ENCODE measurements at places on chromosomes 5 and 9.

- DNase-seq: no peak
Observed at GRCh38 chr5:6439588-6440550, 8.8 kb upstream of the UBE2QL1 start.

DNA sequence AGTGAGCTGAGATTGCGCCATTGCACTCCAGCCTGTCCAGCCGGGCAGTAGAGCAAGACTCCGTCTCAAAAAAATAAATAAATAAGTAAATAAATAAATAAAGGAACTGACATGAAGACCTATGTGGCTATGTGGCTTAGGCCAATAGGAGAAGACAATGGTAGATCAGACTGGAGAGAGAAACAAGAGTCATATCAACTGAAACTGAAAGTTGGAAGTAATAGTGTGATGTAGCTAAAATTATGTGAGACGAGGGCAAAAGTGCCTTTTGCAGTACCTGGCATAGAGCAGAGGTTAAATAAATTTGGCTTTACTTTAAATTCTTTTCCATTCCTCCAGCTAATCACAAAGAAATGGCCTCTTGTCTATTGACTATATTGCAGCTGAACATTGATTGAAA, 7.3 kb downstream of the FBP2 start:
- no peak for DNase-seq

- DNase-seq: no peak
Observed at GRCh38 chr5:143231973-143232812, 171.3 kb downstream of the NR3C1 start.

GRCh38 chr5:161400583-161400982, 145.9 kb downstream of the GABRB2 start:
- no peak for DNase-seq

GRCh38 chr5:180785794-180786221, 16.8 kb downstream of the MGAT1 start:
- no peak for DNase-seq

GRCh38 chr5:134603059-134603458, 29.6 kb downstream of the SAR1B start:
- DNase-seq: no peak

DNA sequence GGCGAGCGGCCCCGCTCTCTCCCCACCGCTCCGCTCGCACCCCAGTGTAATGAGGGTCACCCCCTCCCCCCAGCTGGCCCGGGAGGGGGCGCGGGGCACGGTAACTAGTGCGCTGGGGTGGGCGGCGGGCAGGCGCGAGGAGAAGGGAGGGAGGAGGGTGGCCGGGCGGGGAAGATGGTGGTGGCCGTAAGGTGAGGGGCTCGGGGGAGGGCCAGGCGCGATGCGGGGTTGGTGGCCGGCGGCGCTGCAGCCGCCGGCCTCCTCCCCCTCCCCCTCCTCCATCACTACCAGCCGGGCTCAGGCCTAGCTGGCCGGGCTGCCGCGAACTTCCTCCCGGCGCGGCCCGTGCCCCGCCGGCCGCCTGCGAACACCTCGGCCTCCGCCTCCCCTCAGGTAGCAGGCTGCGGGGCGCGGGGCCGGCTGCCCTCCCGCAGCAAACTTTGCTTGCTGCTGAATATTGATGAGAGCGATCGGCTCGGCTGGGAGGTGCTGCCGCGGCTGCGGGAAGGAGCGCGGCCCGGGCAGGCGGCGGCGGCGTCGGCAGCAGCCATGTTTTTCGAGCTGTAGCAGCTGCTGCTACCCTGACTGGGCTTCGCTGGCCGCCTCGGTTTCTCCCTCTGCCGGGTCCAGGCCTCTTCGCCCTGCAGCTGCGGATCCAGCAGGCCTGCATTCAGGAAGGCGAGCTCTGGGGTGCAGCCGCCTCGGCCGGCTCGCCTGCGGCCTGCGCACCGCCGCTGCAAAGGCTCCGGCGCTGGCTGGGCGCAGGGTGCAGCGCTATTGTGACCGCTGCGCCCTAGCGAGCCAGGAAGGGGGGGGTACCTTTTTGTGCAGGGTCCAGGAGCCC, 502 bp downstream of the NSD1 start:
- peak; percentile 39 for DNase-seq

GRCh38 chr5:61435368-61435767, 103.3 kb downstream of the ZSWIM6 start:
- no peak for DNase-seq

DNA sequence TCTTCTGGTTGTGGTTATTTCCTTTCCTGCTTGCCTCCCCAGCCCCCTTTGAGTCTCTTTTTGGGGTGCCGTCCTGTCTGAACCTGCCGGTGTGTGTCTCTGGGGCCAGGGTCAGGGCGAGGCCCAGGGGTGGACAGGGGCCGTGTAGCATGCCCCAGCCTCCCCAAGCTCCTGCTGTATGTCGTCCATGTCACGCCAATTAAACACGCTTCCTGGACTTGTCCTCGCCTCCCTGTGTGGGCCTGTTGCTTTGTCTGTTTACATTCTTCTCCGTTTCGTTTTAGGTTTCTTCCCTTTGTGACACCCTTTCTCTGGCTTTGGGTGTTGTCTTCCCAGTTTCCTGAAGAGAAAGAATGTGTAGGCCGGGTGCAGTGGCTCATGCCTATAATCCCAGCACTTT, 28.5 kb upstream of the HMCN2 start:
- DNase-seq: no peak

DNA sequence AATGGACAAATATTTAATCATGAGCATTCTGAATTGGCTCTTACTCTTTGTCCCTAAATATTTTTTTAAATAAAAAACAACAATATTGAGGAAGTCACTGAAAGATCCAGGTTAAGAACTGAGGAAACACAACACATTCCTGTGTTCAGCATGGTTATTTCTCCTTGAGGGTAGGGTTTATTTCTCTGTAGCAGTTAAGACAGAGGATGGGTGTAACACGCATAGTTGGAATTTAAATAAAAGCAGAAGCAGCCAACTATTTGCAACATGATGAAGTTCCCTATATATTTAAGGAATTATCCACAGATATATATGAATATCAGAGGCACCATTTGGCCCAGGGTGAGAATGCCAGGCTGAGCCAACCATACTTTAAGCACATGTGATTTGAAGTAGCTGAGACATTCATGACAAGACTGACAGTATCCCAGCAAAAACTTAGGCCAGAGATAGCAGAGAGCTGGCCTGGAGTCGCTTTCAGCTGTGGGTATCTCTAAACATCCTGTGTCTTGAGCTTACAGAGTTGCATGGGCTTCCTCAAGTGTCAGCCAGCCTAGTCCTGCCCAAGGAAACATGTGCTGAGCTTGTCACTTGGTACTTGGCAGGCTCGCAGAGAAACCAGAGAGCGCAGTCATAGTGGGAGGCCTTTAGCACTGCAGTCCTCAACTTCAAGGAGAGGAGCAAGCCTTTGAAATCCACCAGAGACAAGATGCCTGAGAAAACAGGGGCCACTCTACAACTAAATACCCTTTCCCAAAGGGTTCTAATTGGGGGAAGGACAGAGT, 43.6 kb downstream of the SEMA5A start:
- DNase-seq: no peak

- DNase-seq: no peak
Observed at GRCh38 chr9:37514999-37515398, 29.3 kb downstream of the POLR1E start.

- DNase-seq: no peak
Observed at GRCh38 chr9:89611425-89611824, 6.6 kb downstream of the GADD45G start.

- DNase-seq: no peak
Observed at GRCh38 chr9:119793218-119793617, 424.0 kb upstream of the BRINP1 start.

- DNase-seq: no peak
Observed at GRCh38 chr5:142053426-142054151, 40.8 kb upstream of the GNPDA1 start.

- no peak for DNase-seq
Observed at GRCh38 chr9:9536523-9536922, 1076.3 kb downstream of the PTPRD start.

DNA sequence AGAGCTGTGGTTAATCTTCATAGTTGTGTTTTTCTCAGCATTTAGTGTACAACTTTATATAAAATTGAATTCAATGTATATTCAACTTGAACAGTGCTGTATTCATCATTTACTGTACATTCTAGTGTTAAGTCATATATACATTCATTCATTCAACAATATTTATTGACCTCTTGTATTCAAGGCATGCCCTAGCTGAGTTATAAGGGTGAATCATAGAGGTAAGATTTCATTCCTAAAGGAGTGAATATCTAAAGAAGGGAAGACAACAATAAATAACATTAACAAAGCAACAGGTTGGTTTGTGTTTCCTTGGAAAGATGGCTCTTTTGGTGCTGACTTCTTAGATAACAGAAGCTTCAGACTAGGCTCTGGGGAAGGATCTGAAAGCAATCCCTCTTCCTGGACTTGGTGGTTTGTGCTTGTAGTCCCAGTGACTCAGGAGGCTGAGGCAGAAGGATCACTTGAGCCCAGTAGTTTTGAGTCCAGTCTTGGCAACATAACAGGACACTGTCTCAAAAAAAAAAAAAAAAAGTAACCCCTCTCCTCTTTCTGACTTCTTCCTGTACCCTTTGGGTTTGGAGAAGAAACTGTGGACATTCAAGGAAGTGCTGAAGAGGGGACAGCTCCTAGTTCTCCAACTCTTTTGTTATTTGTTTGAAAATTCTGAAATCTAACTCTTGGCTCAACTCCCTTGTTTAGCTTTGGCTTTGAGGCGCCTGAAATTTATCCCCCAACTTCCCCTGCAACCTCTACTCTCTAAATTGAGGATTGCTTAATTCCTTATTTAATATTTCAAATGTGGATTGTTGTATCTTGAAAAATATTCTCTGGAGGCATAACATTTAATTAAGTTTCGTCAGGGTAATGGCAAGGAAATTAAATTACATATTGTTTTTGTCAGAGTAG, 80.2 kb downstream of the OSTF1 start:
- DNase-seq: no peak

GRCh38 chr5:39604491-39604890, 179.7 kb upstream of the DAB2 start:
- no peak for DNase-seq

DNA sequence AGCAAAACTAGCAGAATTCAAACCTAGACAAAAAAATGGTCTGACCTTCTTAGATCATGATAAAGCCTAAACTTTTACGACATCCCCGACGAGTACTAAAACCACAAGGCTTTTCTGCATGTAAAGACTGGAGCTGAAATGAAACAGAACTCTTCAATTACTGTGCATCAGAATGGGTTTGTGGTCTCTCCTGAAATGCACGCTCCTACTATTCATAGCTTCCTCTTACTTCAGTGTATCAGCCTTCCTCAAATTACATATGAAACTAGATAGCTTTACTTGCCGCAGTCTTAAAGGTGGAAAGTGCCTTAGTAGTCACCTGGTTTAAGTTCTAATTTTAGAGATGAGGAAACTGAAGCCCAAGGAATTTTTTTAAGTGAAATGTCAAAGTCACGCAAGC, 24.6 kb upstream of the MED10 start:
- DNase-seq: no peak

DNA sequence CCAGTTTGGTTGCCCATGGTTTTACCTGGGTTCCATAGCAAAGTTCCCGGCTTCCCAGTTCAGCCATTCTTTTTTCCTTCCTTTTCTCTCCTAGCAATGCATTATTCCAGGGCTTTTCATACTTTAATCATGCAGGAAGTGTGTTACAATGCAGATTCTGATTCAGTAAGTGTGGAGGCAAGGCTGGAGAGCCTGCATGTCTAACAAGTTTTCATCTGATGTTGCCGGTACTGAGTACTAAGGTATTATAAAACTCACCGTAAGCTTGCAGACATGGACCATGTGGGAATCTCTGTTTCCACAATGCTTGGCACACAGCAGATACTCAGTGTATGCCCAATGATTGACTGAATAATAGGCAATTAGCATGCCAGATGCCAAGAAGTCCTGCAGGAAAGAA, 102.9 kb upstream of the SHB start:
- no peak for DNase-seq

DNA sequence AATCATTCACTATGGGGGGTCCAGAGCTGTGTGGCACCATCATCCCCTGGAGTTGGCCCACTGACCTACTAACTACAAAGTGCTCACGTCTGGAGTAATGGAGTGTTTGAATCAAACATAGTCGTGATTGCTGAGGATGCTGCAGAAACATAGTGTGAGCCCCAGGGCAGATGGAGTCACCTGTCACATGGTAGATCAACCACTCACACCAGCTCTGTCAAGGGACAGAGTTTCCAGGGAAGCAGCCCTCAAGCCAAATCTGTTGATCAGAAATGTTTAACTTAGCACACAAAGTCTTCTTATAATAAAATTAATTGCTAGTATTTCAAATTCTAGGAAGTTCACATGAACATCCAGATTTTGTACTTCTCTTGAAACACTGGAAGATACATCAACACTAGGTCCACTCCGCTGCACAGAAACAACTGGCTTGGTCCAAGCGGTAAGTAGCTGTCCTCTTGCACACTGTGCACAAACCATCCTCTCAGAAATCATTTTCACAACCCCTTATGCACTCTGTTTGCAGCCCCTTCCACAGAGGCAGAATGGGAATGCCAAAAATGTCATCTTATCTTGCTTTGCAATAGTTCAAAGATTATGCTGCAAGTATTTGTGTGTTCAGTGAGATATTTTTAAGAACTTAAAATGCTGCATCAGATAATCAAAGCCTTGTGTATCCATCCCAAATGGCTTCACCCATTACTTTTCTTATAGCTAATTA, 191.0 kb downstream of the EPB41L4A start:
- no peak for DNase-seq

GRCh38 chr9:95189251-95190098, 128.0 kb downstream of the FANCC start:
- no peak for DNase-seq

- no peak for DNase-seq
Observed at GRCh38 chr5:88770276-88771257, 112.4 kb downstream of the MEF2C start.

GRCh38 chr9:19728101-19728500, 60.7 kb downstream of the SLC24A2 start:
- DNase-seq: no peak

- DNase-seq: no peak
Observed at GRCh38 chr5:156121234-156121633, 205.7 kb upstream of the SGCD start.

GRCh38 chr9:8980496-8981013, 1181.0 kb upstream of the DMAC1 start:
- no peak for DNase-seq

- no peak for DNase-seq
Observed at GRCh38 chr9:102445181-102445747, 549.9 kb upstream of the CYLC2 start.

GRCh38 chr9:23764219-23764618, 61.8 kb downstream of the ELAVL2 start:
- DNase-seq: no peak

DNA sequence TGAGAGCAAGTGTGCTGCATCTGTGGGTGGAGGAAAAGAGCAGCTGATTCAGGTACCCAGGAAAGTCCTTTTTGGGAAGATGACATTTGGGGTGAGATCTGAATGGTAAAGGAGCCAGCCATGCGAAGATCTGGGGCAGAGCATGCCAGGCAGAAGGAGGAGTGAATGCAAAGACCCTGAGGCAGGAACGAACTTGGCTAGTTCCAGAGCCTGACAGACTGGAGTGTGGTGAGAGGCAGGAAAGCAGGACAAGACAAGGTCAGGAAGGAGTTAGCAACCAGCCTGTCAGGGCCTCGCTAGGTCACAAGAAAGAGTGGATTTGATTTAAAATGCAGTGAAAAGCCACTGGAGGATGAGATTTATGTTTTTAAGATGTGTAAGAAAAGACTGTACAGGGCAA, 28.2 kb downstream of the RGS7BP start:
- no peak for DNase-seq

GRCh38 chr5:96595300-96596090, 66.7 kb upstream of the CAST start:
- DNase-seq: peak; percentile 22

All from stimulated activated CD4-positive, alpha-beta T cell treated with anti-CD3 and anti-CD28 coated beads, Interleukin-4, amount 100 ng/mL, for 24 hours (primary cell).